ENCODE measurements at places on chromosomes 7 and 10.
A peak's percentile ranks its signal among the peaks of the same experiment; 100 is the strongest.

- DNase-seq: peak; percentile 86
These were observed 161.9 kb downstream of the BMPER start for GRCh38 chr7:34067005-34067778.

- DNase-seq: peak; percentile 94
These were observed 91.0 kb downstream of the PTPRE start for GRCh38 chr10:127997937-127998336.

GRCh38 chr7:26853788-26854393, 10.5 kb downstream of the SKAP2 start:
- DNase-seq: peak; percentile 89

DNA sequence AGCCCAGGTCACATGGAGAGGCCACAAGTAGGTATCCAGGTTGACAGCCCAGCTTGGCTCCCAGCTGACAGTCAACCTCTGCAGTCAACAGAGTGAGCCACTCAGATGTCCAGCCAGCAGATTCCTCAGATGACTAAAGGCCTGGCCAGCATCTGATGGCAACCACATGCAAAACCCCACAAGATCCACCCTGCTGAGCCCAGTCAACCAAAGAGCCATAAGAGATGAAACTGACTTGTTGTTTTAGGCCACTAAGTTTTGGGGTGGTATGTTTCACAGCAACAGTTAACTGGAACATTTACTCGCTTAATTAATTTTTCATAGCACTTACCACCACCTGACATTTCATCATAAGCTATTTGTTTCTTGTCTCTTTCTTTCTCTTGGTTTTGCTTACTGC, 107.3 kb upstream of the KDM7A start:
- no peak for DNase-seq

DNA sequence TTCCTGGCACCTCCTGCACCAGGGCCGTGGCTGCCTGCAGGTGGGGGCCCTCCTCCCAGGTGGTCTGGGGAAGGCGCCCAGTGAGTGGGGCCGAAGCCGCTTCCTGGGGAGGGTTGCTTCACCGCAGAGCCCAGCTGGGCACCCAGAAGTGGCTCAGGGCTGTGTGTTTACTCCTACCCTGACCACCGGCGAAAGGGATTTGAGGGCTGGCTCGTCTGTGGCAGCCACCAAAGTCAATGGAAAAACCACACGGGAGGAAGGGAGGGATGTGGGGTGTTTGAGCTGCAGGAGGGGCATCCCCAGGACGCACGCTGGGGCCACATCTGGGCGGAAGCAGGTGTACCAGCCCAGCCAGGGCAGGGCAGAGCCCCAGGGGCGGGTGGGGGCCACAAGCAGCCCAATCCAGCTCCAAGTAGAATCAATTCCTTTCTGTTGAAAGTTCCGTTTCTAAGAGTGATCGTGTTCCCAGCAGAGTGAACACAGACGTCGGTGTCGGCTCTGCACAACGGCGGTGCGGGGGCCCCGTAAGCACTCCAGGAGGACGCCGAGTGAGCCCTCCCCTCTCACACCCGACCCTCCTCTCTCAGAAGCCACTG, 69.9 kb downstream of the FOXL3 start:
- DNase-seq: no peak

DNA sequence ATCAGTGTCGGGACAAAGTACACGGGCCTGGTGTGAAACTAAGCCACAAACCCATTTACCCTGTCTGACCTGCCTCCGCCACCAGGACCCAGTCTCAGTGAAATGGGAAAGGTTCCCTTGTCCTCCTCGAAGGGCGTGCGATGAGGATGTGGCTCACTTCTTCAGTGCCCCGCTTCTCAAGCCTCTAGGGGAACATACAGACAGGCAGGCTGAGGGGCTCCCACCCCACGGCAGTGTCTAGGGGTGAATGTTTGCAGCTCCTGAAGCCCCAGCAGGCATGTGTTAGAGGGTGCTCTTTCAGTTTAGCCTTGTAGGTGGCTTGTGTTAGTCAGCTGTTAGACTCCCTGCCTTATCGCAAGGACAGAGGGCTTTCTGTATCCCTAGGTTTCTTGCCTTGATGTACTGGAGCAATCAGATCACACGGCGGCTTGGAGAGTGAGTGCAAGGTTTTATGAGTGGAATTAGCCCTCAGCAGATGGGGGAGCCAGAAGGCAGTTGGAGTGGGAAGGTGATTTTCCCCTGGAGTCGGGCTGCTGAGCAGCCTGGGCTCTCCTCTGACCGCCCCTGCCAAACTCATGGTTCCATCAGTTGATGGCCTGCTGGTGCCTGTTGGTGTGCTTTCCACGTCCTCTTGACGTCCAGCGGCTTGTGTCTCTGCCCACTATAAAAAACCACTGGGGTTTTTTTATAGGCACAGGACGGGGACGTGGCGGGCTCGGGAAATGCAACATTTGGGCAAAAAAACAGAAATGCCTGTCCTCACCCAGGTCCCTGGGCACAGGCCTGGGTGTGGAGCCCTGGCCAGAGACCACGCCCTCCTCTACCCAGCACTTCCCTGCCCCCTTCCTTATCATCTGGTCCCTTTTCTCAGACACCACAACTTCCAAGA, 759 bp downstream of the NUDT1 start:
- DNase-seq: no peak

GRCh38 chr7:129110258-129110981, 34.1 kb upstream of the TSPAN33 start:
- no peak for DNase-seq

GRCh38 chr7:84792231-84792893, 394.5 kb downstream of the SEMA3D start:
- DNase-seq: no peak

- no peak for DNase-seq
These were observed 168.6 kb upstream of the NEBL start for GRCh38 chr10:21065621-21066248.

DNA sequence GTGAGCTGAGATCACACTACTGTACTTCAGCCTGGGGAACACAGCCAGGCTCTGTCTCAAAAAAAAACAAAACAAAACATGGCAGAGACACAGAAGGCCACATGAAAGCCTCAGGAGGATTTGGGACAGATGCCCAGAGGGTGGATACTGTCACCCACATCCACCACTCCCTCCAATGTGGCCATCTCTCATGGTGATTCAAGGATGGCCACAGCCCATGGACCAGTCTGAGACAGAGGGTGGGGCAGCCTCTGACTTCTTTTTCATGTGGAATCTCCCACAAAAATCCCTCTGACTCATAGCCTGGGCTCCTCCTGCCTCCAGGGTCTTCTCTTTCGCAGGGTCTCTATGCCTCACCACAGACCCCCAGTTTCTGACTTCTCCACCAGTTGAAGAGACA, 59.0 kb upstream of the GTF2I start:
- DNase-seq: no peak

DNA sequence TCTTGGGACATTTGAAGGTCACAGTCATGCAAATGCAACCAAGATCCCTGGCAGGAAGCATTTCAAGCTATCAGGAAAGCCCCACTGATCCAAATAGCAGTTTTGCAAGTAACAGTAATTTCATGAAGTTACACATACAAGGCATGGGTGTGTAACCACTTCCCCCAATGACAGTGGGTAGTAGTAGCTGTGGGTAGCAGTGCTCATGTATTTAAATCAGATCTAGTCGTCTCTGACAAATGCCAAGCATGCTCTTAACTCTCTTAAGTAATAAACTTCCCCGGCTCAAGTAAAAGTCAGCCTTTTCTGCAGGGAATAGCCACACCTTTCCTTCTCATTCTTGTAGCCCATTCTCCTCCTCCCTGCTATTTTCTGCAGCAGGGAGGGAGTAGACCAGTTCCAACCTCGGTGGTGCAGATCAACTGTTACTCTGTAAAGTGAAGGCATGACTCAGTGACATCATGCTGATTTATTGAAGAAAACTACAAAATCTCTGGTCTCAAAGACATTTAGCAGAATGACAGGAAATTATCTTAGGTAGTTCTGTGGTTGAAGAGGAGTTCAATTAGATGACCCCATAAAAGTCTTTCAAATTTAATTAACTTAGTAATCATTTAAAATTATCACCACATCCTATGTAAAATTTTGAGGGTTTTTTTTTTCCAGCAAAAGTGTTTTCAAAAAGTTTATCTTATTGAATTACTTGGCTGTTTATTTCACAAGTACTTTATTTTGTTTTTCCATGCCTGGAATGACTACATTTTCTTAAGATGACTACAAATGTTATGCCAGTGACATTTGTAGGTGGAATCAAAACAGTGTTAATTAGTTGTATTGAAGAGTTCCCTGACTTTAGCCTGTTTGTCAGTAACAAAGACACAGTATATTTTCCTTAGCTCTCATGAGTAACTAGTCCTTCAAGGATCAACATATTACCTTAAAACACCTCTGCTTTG, 568.3 kb downstream of the INHBA start:
- no peak for DNase-seq

GRCh38 chr10:14659626-14660196, 115.0 kb downstream of the FAM107B start:
- peak; percentile 63 for DNase-seq

DNA sequence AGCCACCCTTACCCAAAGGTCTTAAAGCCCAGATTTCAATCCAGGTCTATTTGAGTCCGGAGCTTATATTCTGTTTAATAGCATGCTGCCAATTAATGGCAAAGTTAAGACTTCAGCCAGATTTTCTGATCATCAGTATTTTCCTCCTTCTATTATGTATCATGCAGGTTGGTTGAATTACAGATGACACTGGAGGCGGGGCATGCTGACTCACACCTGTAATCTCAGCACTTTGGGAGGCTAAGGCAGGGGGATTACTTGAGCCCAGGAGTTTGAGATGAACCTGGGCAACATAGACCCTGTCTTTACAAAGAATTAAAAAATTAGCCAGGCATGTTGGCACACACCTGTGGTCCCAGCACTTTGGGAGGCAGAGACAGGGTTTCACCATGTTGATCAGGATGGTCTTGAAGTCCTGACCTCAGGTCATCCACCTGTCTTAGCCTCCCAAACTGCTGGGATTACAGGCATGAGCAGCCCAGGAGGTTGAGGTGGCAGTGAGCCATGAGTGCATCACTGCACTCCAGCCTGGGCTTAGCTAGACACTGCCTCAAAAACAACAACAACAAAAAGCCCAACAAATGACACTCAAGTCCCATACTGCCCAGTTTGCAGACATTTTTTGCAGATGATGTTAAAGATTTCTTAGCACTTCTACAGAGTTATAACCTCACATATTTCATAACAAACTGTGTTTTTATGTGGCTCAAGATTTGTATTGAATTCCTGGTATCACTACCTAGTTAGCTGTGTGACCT, 62.5 kb downstream of the MCU start:
- DNase-seq: no peak

- DNase-seq: no peak
These were observed 60.6 kb upstream of the KDM7A start for GRCh38 chr7:140237390-140237789.

DNA sequence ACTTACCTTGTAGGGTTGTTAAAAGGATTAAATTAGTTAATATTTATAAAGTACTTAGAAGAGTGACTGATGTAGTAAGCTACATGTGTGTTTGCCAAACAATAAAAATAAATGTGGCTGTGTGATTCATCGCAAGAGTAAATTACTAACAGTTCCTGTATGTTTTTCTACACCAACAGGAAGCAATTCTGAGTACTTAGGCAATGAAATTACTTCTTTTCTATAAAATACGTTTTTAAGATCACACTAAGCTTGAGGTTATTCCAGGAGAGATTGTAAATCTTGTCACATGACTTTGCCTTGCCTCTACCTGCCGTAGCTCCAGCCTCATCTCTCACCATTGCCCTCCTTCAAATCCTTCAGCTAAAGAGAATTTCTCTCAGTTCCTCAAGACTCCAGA, 18.1 kb upstream of the GSTK1 start:
- DNase-seq: no peak

DNA sequence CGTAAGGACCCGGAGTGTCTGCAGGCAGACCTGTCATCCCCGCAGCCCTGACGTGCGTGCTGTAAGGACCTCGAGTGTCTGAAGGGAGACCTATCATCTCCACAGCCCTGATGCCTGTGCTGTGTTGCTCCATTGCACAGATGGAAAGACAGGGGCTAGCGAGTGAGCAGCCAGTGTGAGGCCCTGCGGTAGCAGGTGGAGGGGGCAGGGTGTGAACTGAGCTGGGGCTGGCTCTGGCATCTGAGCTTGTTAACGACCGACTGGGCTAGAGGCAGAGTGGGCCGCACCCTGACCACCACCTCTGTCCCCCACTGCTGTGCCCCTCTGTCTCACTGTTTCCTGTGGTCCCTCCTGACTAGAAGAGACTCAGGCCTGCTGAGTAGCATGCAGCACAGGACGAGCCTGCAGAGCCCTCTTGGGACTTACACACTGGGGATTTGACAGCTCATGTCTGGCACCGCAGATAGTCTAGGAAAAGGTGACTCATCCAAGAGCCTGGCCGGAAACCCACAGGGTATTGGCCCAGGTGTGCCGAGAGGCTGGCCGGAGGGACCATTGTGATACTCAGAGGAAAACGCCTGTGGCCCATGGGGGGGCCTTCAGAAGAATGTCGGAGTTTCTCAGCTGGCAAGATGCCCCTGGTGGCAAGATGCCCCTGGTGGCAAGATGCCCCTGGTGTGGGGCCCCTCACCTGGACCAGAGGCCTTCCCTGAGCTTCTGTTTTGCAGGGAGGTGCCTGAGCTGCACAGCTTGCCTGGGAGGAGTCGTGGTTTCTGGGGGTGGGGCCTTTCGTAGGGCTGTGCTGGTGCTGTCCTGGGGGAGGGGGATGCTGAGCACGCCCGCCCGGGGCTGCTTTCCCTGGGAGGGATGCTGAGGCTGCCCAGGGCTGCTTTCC, 34.3 kb downstream of the INPP5A start:
- peak; percentile 25 for DNase-seq

DNA sequence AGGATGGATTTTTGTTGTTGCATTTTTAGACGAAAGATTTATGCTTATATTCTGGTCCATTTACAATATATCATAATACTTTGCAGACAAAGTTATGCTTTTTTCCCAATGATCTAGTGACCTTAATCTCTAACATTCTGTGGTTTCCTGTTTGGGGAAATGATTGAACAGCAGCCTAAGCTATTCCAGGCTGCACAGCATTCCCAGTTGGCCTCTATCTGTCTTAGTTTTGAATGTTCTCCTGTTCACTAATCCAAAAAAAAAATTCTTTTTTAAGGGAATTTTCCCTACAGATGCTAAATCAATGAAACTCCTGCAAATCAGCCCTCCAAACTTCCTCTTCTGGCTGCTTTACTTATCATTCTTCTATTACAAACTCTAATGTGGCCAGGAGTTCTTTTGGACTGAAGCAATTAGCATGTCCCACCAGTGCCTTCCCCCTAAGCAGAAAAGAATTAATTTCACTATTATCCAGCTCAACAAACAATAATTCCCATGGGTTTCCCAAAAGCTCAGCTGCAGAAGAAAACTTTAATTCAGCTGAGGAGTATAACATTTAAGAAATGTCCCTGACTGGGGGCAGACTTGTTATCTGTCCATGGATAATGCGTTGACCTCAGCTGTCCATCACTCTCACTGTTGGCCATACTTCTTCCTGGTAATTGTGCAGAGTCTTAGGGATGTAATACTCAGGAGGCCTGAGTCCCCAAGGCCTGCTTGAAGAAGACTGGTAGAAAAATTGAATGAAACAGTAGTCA, 81.9 kb upstream of the TRIL start:
- peak; percentile 95 for DNase-seq

DNA sequence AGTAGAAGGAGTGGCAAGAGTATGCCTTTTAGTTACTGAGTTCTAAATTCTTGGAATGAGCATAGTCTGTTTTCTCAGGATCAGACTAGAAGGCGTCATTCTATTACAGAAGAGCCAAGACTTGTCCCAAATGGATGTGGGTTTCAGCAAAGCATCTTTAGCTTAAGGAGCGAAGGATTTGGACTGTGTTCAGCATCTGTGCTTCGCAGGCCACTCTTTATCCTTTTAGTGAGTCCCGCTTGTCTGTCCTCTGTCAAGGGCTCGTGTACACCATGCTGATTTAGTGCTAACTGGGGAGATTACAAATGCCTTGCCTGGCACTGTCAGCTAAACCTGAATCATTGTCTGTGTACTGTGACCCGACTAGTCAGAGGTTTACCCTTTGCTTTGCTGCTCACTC, 465.7 kb downstream of the AUTS2 start:
- DNase-seq: peak; percentile 92

Measured in muscle of leg (tissue), 16 donors.